ENCODE measurements at places on chromosomes 6 and 20.

GRCh38 chr6:108966855-108967755, 118.9 kb downstream of the ARMC2 start:
- peak; percentile 73 for DNase-seq

DNA sequence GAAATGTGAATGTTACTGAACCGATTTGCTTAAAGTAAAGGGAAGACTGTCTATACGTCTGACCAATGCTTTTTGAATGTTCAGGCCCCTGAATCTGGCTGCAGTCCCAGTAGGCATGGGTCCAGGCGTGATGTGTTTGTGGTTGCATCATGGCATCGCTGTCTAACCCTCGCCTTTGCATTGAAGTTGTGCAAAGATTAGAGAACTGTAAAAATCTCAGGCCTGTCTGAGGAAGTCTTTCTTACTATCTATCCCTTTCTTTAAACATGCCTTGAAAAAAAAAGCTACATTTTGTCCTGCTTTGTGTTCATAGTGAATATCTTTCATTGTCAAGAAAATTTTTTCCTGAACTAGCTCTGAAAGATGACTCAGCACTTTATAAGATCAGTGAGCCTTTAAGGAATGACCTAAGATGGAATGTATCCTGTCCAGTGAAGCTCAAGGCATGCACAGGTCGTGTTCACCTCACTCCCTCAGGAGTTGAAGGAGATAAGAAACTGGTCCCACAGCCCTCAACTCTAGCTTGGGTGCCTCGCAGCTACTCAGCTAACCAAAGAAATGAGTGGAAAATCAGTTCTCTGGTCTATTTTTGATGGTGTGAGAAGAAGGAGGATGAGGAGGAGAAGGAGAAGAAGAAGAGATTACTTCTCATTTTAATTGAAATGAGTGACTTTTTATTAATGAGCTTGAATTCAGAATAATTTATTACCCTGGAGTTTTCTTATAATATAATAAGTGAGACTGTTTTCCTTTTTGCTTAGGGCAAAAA, 48.6 kb downstream of the TPD52L1 start:
- DNase-seq: peak; percentile 87

DNA sequence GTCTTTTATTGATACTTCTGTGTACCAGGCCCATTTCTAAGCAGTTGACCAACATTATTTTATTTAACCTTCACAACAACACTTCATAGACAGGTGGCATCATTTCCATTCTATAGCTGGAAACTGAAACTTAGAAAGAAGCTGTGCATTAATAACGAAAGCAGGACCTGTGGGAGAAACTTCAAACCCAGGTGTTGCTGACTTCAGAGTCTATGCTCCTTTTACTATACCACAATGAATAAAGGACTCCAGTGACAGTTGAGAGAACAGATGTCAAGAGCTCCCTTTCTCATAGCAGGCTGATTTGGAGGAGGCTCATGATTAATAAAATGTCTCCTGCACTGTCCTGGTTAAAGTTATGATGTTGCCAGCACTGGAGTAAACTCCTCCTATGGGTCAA, 56.6 kb upstream of the POU3F2 start:
- no peak for DNase-seq

DNA sequence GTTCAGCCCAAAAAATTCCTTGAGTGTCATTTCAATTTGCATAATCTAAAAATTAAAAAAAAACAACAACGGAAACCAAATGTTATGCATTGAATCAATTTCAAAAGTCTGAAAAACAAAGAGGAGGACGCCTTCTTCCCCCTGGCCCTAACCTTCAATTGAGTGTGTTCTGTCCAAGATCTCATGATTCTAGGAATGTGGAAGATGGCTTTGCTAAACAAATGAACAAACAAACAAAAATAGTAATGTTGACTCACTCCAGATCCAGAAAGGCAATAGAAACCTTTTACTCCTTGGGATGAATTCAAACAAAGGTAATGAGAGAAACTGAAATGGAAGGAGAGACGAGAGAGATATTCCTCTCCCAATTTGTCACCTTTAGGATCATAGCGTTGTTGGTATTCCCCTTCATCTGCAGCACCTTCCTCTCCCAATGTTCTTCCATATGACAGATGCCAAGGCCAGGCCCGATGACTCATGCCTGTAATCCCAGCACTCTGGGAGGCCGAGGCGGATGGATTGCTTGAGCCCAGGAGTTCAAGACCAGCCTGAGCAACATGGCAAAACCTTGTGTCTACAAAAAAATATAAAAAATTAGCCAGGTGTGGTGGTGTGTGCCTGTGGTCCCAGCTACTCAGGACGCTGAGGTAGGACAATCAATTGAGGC, 109.2 kb upstream of the ADGRF1 start:
- no peak for DNase-seq

DNA sequence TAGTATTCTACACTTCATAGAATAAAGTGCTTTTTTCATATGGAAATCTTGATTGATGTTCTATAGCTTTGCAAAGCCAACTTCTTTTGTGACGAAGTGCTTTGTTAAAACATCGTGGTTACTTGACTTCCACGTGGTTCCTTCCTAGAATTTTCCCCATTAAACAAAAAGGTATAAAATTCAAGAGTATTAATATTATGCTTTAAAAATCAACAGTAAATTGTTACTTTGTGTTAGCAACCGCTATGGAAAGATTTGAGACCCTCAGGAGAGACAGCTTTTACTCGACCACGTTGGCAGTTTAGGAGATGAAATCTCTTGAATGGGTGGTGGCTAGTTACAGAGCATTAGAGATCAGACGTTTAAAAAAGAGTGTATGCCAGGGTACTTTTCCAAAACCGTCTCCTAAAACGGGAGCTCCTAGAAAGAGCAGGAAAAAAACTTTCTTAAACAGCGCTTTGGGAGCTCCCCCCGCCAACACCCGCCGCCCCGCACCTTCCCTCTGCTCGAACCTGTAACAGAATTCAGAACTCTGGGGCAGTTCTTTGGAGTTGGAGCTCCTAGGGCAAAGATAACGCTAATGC, 920 bp downstream of the GJA1 start:
- peak; percentile 39 for DNase-seq

- DNase-seq: peak; percentile 20
Measured at GRCh38 chr6:127092466-127092865, 26.0 kb upstream of the RSPO3 start.

DNA sequence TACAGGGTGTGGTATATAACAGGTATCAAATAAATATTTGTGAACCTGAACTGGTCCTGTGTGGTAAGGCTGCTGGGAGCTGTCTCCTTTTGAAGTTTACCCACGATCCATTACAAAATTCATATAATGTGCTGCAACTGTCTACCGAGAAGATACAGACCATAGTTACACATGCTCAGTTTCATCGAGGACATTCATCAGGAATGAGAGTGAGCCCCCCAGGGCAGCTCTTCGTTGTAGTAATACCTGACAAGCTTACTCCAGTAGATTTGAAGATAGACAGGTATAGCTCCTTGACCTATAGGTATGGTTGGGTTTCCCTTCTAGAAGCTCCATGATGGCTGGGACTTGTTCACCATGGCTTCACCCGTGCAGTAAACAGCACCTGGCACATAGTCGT, 25.7 kb downstream of the ARMC2 start:
- DNase-seq: no peak

GRCh38 chr20:16014436-16014835, 558.8 kb downstream of the KIF16B start:
- DNase-seq: no peak

DNA sequence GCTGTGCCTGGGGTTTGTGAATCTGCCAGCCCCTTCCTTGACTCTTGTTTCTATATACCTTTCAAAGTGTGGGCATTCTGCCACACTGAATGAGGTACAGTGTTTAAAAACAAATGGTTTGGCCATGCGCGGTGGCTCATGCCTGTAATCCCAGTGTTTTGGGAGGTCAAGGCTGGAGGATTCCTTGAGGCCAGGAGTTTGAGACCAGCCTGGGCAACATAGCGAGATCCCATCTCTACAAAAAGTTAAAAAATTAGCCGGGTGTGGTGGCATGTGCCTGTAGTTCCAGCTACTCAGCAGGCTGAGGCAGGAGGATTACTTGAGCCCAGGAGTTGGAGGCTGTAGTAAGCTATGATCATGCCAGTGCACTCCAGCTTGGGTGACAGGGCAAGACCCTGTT, 5.8 kb downstream of the FAM83D start:
- DNase-seq: no peak

DNA sequence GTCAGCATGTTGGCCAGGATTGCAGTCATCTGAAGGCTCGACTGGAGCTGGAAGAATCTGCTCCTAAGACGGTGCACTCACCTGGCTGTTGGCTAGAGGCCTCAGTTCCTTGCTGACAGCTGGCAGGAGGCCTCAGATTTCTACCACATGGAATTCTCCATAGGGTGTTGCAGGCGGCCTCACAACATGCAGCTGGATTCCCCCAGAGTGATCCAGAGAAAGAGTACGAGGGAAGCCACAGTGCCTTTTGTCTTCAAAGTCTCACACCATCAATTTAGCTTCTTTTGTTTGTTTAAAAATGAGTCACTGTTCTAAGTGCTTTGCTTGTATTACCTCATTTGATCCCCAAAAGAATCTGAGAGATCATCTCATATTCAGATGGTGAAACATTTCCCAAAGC, 65.5 kb upstream of the FYN start:
- DNase-seq: peak; percentile 71

GRCh38 chr6:106857771-106858652, 116.5 kb downstream of the CD24 start:
- DNase-seq: no peak

DNA sequence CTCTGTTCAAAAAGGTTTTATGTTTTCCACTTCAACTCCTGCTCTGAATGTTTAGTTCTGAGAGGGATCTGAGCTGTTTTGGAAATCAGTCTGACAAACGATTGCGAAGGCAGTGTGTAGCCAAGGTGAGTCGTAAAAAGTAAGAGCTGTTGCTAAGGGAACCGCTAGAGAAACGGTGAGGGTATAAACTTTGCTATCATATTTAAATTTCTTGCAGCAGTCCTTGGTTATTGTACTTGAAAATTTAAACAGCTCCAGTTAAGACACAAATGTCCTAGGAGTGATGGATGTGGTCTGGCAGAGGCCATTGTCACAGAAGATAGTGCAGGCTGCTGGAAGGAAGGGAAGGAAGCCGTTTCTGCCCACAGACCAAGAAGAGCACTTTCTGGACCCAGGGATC, 64.9 kb upstream of the CITED2 start:
- peak; percentile 23 for DNase-seq

DNA sequence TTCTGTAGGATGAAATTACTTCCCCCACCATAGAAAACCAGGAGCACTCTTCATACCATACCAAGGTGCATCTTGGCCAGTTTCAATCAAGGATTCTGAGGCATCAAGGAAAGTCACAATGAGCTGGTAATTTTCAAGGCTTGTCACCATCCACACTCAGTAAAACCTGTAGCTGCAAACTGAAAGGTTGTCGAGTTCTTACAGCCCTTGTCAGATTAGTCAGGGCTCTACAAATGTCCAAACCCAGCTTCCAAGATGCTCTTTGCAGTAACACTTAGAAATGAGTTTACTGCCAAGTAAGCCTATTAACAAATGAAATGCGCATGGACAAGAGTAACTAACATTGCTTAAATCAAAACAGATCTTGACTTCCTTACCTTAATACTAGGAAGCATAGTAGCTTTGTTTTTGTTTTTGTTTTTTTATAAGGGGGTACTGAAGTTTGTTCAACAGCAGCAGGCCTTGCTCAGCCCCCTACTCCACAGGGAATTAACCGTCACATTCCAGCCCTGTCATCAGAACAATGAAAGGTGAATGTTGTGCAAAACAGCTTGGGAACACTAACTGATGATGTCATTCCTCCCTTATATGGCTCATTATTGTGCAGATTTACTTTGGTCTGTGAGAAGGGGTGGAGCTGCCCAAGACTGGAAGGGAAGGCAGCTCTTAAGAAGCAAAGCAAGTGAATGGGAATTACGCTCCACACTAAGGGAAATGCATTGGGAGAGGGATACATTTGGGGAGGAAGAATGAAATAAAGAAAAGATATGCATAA, 49.9 kb upstream of the TMEM30A start:
- DNase-seq: peak; percentile 63

DNA sequence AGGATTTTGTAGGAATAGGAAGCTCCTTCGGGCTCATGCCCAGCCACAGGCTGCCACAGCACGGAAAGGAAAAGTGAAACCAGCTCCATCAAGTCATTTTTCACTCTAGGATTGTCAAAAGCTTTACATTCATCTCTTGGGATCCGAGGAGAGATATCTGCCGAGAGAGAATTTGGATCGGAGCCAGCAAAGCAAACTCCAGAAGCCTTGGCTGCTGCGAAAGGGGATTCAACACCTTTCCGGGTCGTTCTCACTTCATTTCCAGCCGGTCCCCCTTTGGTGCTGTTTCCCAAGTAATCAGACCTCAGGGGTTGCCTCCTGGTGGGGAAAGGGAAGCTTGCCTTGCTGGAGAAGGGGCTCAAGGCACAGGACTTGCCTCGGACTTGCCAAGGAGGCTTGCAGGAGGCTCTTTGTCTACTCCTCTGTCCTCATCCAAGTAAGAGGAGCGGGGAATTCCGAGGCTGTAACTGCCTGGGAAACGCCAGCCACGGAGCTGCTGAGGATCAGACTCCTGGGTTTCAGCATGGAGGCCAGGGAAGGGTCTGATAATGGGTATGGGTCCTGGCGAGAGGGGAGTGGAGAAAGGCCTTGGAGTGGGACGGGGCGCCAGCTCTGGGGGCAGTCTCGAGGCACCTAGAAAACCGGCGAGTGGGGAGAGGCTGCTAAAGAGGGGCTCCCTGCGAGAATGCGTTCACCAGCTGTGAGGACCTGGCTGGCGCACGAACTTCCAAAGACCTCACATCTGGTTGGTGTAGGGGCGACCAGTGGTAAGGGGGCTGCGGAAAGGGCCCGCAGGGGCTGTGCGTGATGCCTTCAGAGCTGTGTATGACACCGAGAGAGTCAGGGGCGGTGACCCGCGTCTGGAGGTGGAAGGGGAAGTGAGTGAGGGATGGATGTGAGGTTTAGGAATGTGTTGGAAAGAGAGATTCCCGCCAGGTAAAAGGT, 702 bp downstream of the ETV7 start:
- peak; percentile 64 for DNase-seq

GRCh38 chr6:36129941-36130666, at the start of gene MAPK13:
Gene MAPK13, plus strand, starts transcription at chr6:36130513. Its CDS starts 70 bp downstream, at chr6:36130583.
- peak; percentile 23 for DNase-seq

- no peak for DNase-seq
Measured at GRCh38 chr6:20334962-20335361, 66.7 kb upstream of the E2F3 start.

GRCh38 chr6:28269492-28269891, 2.5 kb downstream of the ZSCAN26 start:
- DNase-seq: peak; percentile 97

DNA sequence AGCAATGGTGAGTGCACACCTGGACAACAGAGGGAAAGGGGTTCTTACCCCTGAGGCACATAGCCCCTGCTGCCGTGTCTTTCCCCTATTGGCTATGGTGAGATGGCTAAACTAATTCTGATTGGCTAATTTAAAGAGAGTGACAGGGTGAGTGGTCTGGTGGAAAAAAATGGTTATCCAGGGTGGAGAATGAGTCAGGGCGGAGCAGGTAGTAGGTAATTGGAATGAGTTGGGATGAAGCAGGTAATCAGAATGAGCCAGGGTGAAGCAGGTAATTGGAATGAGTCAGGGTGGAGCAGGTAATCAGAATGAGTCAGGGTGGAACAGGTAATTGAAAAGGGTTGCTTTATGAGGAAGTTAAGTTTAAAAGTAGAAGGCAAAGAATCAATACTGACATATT, 200.3 kb downstream of the EYA4 start:
- no peak for DNase-seq

- peak; percentile 4 for DNase-seq
Measured at GRCh38 chr6:66508433-66508832, 801.4 kb upstream of the EYS start.

- no peak for DNase-seq
Measured at GRCh38 chr6:89356642-89357170, 4.2 kb upstream of the UBE2J1 start.

GRCh38 chr6:25511376-25511775, 140.6 kb upstream of the SCGN start:
- DNase-seq: no peak

Measured in ELR (cell line).